NCI-H510A treated with DMSO at 0.1 percent for 48 hours (cell line): ENCODE measurements at places on chromosomes 3 and 15.
A peak's percentile ranks its signal among the peaks of the same experiment; 100 is the strongest.

DNA sequence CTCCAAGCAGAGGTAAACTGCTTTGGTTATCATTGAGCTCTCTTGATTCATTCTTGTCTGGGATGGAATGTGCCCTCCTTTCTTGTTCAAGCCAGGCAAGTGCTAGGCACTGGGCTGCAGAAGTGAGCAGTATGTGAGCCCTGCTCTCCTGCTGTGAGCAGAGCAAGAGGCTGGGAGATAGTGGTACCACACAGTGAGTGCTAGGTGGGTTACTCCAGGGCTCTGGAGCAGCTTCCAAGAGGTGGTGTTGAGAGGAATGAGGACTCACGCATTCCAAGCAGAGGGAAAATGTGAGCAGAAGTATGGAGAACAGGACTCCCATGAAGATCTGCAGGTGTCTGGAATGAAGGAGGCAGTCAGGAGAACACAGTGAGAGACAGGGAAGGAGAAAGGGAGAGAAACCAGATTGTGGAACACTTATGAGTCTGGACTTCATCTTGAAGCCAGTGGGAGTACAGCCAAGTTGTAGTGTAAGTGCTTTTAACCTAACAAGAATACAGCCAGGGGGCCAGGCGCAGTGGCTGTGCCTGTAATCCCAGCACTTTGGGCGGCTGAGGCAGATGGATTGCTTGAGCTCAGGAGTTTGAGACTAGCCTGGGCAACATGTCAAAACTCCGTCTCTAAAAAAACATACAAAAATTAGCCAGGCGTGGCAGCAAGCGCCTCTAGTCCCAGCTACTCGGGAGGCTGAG, 199.9 kb upstream of the CTDSPL start:
- DNase-seq = no peak

DNA sequence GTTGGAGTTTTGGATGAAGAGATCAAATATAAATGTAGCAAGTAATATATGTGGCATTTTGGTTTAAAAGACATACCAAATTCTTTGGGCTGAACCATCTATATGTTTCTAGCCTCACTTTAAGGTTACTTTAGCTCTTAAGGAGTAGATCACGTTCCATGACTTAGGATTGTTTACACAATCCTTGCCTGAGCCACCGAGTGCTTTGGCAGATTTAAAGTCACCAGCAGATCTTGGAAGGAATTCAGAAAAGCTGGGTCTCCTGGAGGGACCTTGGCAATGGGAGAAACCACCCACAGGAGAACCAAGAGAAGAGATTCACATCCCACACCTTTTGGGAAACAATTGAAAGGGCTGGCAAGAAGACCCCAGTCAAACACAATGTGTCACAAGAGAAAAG, 54.5 kb downstream of the TM4SF18 start:
- DNase-seq = no peak

DNA sequence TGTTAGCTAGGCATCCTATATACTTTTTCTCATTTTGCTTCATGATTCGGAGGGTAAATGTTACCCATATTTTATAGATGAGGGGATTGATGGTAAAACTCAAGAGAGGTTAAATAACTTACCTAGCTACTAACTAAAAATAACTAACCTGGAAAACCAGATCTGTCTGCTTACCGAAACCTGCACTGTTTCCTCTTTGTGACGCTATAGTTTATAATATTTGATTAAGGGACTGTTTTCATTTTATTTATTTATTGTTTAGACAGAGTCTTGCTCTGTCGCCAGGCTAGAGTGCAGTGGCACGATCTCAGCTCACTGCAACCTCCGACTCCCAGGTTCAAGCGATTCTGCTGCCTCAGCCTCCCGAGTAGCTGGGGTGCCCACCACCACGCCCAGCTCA, 55.9 kb downstream of the MAP6D1 start:
- DNase-seq = no peak

GRCh38 chr15:51092480-51093040, 2.1 kb downstream of the TNFAIP8L3 start:
- DNase-seq = no peak

GRCh38 chr3:12963922-12964701, 109.1 kb downstream of the IQSEC1 start:
- DNase-seq = peak; percentile 18

DNA sequence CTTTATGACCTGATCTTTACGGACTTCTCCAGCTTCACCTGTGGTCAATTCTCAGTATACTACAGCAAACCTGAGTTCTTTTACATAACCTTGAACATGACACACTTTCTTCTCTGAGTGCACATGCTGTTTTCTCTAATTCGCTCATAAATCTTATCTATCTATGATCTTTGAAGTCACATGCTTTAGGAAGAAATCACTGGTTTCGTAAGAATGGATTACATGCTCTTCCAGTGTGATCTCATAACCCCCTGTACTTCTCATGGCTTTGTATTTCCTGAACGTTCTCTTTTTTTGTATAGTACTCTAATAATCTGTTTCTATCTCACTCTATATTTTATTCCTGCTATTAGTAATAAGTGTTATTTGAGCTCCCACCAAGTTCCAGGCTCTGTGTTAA, 1165.2 kb downstream of the TBL1XR1 start:
- DNase-seq = no peak

DNA sequence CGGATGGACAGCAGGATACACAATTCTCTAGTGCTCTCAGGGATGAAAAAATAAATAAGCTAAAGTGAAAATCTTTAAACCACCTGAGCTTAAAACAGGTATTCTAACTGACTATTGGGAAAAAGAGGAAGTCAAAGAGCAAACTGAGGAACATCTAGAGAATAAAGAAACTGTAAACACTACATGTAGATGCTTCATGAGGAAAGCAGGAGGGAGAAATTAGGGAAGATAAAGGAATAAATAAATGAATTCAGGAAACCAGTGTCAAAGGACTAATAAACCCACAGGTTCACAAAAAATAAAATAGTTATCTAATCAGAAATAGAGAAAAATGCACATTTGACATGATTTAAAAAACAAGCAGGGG, 525 bp upstream of the MCCC1 start:
- DNase-seq = no peak

- peak; percentile 55 for DNase-seq
Observed at GRCh38 chr3:56702490-56703315, 19.6 kb upstream of the TASOR start.

DNA sequence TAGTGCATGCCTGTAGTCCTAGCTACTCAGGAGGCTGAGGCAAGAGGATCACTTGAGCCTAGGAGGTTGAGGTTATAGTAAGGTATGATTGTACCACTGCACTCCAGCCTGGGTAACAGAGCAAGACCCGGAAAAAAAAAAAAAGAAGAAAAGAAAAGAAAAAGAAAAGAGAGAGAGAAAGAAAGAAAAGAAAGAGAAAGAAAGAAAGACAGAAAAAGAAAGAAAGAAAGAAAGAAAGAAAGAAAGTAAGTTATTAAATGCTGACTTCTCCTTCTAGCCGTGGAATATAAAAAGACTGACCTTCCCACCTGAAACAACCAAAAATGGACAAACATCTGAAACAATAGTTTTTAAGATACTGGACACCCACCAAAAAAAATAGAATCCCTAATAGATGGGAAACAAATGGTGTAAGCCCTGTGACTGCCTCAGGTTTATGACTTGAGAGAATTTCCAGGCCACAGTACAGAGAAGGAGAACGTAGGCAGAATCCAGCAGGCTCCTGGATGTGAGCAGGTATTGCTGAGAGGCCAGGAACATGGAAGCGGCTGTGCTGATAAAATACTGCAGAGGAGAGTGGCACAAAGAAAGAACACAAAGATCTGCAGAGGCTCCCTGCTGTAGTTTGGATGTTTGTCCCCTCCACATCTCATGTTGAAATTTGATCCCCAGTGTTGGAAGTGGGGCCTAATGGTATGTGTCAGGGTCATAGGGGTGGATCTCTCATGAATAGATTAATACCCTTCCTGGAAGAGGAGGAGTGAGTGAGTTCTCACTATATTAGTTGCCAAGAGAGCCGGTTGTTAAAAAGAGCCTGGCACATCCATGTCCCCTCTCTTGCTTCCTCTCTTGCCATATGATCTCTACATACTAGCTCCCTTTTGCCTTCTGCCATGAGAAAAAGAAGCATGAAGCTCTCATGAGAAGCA, 41.8 kb upstream of the PRSS50 start:
- no peak for DNase-seq

- no peak for DNase-seq
Observed at GRCh38 chr15:44219073-44219472, 24.0 kb upstream of the FRMD5 start.

DNA sequence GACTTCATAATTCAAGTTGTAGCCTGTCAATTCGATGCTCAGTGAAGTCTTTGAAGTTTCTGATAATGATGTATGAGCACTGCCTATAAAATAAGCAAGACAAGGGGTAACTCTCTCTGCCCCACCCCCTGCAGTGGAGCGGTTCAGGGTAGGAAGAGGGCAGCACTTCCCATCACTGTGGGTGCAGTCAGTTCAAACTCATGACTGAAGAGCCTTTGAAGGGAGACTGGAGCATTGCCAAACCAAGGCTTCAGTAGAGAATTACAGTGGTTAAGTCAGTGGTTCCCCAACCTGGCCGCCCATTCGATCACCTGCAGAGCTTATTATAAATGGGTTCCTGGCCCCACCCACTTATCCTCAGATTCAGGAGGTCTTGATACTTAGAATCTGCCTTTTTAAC, 190.6 kb downstream of the SHQ1 start:
- peak; percentile 54 for DNase-seq

DNA sequence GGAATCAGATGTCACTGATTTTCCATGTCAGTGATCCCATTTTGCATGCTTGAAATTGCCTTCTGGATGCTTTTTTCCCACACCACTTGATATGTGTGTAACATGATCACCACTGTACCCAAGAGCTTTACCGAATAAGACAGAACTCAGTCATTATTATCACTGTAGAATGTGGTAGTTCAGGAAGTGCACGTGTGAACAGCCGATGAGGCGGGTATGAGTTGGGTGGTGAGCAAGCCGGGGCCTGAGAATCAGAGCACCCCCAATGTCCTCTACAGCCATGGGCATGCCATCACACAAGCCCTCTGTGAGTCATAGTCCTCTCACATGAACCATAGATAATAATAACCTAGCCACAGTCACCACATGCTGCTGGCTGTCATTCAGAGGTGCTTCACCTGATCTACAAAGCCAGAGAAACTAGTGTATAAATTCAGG, 470.8 kb downstream of the SOX2 start:
- peak; percentile 70 for DNase-seq

DNA sequence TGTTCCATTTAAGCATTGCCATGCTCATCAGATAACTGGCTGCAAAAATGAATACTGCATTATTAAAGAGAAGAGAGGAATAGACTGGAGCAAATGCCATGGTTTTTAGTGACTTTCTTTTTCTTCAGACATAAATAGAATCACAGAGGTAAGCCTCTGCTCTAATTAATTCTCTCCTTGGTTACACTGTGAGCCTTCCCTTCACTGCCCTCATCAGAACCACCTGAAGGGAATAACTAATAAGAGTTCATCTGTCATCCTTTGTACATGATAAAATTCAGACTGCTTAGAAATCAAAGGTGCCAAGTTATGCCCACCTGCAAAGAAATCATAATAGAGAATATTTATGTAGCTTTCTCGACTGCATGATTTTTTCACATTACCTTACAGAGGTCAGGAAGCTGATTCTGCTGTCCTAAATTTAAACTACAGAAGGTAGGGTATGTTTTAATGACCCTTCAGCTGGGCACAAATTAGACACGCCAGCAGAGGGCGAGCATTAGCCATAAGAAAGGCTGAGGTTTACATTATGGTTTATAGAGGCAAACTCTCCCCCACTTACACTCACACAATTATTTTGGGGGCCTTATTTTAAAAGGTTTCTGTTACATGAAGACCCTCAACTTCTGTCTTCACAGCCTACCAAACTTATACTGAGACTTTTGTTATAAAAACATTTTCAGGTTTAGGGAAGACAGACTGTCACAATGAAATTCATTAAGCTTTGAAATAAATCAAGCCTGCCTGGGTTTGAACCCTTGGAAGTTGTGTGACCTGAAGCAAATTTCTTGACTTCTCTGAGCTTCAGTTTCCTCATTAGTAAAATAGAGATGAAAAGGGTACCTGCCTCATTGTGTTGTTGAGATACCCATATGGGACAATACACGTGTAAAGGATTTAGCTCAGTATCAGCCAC, 15.3 kb upstream of the UNC13C start:
- peak; percentile 24 for DNase-seq

DNA sequence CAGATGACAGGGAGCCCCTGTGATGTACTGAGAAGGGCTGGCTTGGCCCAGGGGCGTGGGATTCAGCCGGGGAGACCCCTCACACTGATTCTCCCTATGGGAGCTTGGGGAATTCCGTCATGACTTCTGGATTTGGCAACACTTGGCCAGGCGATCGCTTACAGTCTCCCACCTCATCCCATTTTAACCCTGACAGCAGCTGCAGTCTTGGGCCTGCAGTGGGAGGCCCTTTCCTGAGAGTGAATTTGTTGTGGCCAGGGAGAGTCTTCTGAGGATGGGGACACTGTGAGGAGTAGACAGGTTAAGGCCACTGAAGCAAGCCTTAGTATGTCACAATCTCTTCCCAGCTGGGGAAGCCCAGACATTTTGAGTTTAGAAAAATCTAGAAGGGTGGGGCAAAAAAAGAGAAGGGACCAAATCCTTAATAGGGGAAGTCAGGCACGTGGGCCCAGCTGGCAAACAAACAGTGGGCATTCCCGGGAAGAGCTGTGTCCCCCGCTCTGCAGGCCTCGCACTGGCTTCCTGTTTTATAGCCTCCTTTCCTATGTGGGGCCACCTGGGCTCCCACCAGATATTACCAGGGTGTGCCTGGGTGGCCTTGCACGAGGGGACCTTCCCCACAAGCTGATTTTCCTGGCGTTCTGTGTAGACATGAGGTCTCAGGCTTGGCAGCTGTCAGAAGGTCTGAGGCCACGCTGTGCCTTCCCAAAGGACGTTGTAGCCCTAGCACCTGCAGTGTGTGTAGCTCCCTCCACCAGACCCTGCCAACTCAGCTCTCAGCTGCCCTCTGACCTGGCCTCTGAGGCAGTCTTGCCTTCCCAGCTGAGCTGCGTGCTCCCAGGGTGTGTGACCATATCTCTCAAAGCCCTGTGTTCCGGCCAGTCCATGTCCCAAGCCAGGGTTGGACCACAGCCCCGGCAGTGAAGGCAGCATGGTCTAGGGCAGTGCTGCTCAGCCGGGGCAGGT, 64.5 kb downstream of the FEM1B start:
- DNase-seq = no peak

GRCh38 chr3:45773072-45773471, 23.3 kb downstream of the SLC6A20 start:
- DNase-seq = no peak

- no peak for DNase-seq
Observed at GRCh38 chr3:107910713-107911259, 180.0 kb downstream of the CD47 start.

- DNase-seq = no peak
Observed at GRCh38 chr3:52402101-52402521, 42.8 kb downstream of the SEMA3G start.

DNA sequence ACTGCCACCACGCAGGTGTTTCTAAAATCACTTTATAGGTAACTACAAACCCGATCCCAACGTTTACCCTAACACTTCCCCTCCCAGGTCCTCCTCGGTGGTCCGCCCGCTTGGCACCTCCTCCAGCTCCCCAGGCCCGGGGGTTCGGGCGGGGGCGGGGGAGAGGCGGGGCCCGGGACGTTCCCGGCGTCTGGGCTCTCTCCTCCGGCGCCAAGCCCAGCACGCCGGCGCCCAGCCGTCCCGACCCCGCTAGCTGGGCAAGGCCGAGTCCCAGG, 562 bp downstream of the CGGBP1 start:
- DNase-seq = no peak

GRCh38 chr15:99578809-99579208, 13.0 kb downstream of the MEF2A start:
- DNase-seq = no peak

- no peak for DNase-seq
Observed at GRCh38 chr3:106299300-106300098, 430.7 kb upstream of the CBLB start.

- no peak for DNase-seq
Observed at GRCh38 chr15:28904541-28905315, 19.0 kb downstream of the APBA2 start.
